ENCODE measurements at places on chromosomes 4 and X. TPM values are rescaled to one million over a fixed set of nuclear protein-coding genes. Genes with fewer than 3 reads are reported as not detected.
A peak's percentile ranks its signal among the peaks of the same experiment; 100 is the strongest.

- DNase-seq: no peak
- no peak overlapping the region for H3K27ac ChIP-seq
- no peak overlapping the region for H3K4me3 ChIP-seq
- H3K36me3 ChIP-seq: peaks cover 17% of the 10 kb centered on the region
- H3K4me1 ChIP-seq: no peaks in the 10 kb centered on the region
- no peaks in the 10 kb centered on the region for H3K27me3 ChIP-seq
Measured at GRCh38 chr4:2651546-2651945, 104.6 kb downstream of the TNIP2 start.

- H3K4me1 ChIP-seq: peaks cover 2% of the 10 kb centered on the region
- DNase-seq: peak; percentile 75
- no peak overlapping the region for H3K4me3 ChIP-seq
- no peaks in the 10 kb centered on the region for H3K27me3 ChIP-seq
Measured at GRCh38 chr4:47075262-47075661, 43.9 kb downstream of the GABRB1 start.

GRCh38 chrX:12950851-12951594 is 23.9 kb upstream of the TMSB4X start:
- no peaks in the 10 kb centered on the region for H3K27me3 ChIP-seq
- H3K27ac ChIP-seq: peak overlapping the region; percentile 83
- no peak overlapping the region for H3K4me3 ChIP-seq
- peaks cover 8% of the 10 kb centered on the region for H3K4me1 ChIP-seq

CSN1S1 gene
- not detected for total RNA-seq

BMPR1B gene
- total RNA-seq: 0.17 TPM

TASL gene
- total RNA-seq: not detected

BMP2K gene
- total RNA-seq: 54.8 TPM
